Activated CD4-positive, CD25-positive, alpha-beta regulatory T cell treated with anti-CD3 and anti-CD28 coated beads, Interleukin-2, amount 50 U/mL, for 16 hours (primary cell): ENCODE measurements at places on chromosomes 3 and 15.

- no peak for DNase-seq
Observed at GRCh38 chr15:101173233-101174119, 78.4 kb downstream of the CHSY1 start.

DNA sequence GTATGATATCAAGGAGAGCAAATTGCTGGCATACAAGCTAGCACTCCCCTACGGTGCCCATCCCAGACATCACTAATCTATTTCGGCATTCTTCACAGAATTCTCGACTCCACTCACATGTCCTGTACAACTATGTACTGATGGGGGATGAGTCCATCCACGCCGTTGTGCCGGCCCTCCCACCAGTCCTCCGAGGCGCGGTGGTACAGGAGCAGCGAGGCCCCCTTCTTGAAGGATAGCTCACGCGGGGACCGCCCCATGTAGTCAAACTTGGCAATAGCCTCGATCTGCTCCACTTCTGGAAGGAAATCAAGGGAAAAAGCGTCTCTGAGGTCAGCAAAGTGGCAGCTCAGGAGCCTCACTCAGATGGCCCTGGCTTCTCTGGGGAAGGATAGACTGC lies 31.0 kb upstream of the RAD18 start:
- DNase-seq, result no peak

- no peak for DNase-seq
Observed at GRCh38 chr3:119013951-119014350, 20.7 kb downstream of the IGSF11 start.

DNA sequence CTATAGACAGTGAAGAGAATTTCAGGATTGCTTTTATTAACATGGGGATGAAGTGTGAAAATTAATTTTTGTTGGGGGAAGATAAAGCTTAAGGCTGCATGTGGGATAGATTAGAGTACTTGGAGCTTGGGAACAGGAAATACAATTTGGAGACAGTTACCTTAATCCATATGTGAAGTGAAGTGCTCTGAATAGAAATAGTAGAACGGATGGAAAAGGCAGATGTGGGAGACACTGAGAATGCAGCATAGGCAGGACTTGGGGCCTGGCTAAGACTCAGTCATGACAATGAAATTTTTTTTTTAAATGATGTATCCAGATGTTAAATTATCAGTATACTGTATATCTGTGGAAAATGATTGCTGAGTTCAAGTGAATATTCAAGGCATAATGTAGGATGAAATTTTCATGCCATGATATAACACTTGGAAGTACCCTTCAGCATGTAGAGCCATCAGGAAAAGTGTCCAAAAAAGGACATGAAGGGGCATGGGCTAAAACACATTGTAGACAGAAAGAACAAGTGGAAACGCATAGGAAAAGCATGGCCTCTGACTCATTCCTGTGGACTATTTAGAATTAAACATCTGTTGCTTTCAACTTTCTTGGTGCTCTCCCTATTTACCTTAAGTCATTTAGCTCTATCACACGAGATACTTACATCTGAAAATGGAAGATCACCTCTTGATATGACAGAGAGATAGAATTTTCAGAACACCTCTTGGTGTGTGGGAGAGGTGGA lies 134.8 kb downstream of the RBMS3 start:
- DNase-seq, result no peak

- DNase-seq, result no peak
Observed at GRCh38 chr3:89494734-89495133, 387.3 kb downstream of the EPHA3 start.

DNA sequence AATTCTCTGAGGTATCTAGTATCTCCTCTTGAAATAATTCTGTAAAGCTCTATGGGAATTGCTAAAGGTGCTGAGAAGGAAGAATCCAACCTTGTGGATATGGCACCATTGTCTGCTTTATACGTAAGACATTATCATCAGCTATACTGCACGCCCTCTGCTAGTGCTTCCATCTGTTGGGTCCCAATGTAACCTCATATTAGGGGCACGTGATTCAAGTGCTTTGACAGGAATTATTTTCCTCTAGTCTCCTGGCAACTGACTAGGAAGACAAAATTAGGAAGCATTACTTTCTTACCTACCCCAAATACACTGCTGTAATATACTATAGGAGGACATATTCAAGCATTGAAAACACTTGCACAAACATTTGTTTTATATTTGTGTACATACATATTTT lies 24.0 kb downstream of the COPS2 start:
- no peak for DNase-seq

DNA sequence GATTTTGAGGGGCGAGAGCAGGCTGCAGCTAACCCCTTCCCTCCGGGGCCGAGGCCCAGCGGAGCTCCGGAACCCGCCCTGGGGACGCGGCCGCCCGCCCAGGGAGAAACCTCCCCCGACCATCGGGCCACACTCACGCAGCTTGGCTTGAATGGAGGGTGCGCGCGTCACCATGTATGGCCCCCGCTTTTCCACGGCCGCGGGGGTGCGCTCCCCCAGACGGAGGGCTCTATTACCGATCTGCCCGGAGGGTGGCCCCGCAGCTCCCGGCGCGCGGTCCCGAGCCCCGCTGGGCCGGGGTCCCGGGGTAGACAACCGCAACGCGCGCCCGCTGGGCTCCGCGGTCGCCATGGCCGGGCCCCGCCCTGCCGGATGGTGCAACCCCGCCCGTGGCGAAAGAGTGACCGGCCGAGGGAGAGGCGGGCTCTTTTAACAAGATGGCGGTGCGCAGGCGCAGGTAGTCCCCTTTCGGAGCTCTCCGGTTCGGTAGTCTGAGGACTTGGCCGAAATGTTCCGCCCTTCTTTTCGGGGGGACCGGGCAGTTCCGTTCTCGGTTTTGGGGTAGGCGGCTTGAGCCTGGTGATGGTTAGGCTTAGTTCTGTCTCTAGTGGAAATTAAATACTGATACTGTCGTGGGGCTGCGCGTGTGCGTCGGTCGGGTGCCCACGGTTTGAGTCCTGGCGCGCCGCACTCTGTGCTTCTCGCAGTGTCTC lies at the start of gene FAM219B:
FAM219B (minus strand) TSS at position 402 of the 713 bp plus-strand sequence; CDS start at position 351, 51 bp downstream.
- DNase-seq, result peak; percentile 54

DNA sequence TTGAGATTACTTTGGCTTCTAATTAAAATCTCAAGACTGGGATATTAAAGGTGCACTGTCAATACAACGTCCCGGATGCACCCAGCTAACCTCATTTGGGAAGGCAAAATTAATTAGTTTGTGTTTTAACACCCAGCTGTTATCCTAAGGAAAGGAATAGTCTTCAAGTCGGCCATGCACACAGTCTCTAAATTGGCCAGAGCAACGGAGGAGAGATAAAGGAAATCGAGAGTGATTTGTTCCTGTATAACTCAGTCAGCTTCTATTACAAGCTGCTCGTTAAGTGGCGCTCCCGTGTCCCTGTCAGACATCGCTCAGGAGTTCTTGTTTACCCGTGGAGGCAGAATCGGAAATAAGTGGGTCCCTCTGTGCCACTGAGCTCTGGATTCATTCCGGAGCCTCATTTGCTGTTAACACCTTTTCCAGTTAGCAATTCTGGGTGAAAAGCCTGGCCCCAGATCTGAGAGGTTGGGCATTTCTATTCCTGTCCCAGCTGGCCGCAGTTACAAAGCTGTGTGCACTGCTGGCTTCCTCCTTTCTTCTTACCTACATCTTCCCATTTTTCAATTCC lies 63.9 kb downstream of the ST8SIA2 start:
- DNase-seq, result no peak

DNA sequence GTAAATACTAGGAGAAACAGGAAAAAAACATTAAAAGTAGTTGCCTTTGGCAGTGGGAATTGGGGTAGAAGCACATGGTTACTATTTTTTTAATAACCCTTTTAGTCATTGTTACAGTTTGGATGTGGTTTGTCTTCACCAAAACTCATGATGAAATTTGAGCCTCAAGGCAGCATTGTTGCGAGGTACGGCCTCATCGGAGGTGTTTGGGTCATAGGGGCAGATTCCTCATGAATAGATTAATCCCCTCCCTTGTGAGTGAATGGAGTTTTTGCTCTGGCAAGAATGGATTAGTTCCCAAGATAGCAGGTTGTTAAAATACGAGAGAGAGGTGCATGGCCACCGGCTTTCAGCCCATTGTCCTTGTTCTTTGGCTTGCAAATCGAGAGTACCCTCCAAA lies 92.6 kb downstream of the LEKR1 start:
- no peak for DNase-seq

- no peak for DNase-seq
Observed at GRCh38 chr15:39564972-39565665, 15.8 kb upstream of the THBS1 start.

DNA sequence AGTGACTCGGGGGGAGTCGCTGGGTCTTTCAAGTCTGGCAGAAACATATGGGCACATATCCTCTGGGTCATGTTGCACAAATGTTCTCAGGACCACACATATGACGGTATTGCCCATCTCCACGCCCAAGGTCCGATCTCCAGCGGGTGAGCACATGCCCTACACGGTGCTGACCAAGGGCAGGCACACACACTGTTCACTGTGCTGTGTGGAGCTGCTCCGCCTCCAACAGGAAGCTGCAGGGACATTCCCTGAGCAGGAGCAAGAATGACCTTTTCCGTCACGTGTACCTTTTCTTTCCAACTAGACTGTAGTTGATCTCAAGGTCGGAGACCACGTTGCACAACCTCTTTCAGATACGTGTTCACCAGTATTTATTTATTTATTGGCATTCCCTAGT lies 41.7 kb upstream of the B3GNT5 start:
- DNase-seq, result no peak

DNA sequence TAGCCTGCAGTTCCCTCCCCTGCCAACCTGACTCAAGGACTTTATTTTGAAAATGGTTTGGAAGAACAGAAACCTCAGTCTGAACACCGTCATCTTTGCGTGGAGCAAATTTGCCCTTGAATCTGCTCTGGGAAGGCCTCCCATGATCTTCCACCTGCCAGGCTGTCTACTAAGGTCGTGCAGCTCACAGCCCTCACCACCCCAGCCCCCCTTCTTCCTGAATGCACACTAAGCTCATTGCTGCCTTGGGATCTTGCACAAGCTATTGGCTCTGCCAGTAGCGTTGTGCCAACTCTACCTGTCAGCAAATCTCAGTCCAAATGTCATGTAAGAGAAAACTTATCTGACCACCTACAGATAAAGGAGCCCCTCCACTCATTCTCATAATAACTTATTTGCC lies 141.5 kb downstream of the USP13 start:
- no peak for DNase-seq

GRCh38 chr3:133828576-133829309 lies 23.1 kb downstream of the SRPRB start:
- DNase-seq, result no peak

GRCh38 chr15:95417761-95418160 lies 912.7 kb upstream of the NR2F2 start:
- DNase-seq, result no peak

- no peak for DNase-seq
Observed at GRCh38 chr3:194205675-194206133, 69.8 kb downstream of the HES1 start.

GRCh38 chr15:87739866-87740265 lies 516.7 kb downstream of the NTRK3 start:
- no peak for DNase-seq

GRCh38 chr3:52983828-52984227 lies 62.0 kb downstream of the SFMBT1 start:
- DNase-seq, result no peak

DNA sequence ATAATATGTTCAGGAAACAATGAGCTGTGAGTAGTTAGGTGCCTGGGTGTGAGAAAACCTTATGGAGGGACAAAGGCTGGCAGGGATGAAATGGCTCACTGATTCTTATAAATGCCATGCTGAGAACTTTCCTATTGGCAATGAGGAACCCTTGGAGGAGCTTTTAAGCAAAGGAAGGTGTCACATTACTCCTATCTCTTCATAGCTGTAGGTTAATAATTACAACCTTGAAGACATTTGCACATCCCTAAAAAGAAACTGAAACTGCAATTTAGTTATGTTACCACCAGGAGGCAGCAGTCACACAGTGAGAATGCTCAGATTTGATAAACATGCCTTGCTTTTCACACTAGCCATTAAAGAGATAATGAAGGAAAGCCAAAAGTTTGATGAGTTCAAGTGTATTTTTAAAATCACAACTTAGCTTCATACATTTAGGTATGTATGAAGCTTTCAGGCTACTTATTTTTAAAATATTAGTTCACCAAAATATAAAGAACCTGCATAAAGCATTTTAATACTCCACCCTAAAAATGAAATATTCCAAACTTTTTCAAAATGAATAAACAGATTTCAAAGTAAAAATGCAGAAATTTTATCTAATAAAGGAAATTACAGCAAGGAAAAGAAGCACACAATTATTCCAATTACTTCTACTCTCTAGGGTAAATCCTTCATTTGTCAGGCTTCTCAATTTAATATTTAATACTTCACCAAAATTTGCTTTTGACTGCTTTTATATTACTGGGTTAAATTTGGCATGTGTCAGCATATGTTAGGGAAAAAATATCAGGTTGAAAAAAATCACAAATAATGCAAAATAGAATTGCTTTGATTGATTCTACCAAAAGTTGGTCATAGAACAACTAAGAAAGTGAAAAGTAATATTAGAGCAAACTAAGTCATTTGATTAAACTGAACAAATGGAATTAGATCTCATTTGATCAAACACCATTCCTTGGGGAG lies 136.9 kb upstream of the SLC2A2 start:
- DNase-seq, result no peak

DNA sequence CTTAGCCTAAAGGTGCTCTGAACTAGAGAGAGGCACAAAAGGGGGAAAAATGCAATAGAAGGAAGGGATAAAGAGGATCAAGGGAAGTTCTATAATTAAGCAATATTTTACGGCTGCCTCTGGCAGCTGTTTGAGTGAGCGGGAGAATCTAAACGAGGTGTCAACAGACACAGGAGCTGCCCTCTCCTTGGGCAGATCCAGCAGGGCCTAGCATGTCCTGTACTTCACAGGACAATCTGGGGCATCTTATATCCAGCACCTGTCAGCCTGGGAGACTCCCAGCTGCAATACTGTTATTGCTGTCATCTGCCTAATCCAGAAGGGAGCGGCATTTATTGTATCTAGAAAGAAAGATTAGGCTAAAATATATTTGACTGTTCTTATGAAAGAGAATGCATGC lies 68.9 kb downstream of the WWTR1 start:
- no peak for DNase-seq

DNA sequence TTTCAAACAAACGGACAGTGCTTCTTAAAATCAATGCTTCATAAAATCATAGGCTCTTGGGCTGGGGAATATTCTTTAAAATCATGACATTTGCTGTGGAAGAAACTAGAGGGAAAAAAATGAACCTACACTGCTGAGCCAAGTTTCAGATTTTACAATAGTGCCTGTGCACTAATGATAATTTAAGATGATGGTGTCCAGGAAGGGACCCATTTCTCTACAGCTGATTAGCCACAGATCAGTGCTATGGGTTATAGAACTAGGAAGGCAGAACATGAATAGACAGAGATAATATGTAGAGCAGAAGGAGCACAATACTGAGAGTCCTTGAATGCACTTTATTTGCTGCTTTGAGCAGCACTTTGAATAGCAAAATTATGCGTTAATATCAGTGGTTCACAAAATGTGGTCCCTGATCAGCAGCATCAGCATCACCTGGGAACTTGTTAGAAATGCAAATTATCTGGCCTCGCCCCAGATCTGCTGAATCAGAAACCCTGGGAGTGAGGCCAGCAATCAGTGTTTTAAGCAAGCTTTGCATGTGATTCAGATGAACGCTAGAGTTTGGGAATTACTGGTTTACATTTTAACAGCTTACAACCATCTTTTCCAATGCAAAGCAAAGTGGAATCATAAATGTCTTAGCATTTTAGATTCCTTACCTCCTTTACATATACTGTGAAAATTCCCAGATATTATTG lies 135.8 kb upstream of the ANKRD28 start:
- no peak for DNase-seq

- no peak for DNase-seq
Observed at GRCh38 chr3:116348216-116348615, 97.1 kb downstream of the LSAMP start.
